ENCODE measurements at places on chromosomes 3 and 15.
A peak's percentile ranks its signal among the peaks of the same experiment; 100 is the strongest.

DNA sequence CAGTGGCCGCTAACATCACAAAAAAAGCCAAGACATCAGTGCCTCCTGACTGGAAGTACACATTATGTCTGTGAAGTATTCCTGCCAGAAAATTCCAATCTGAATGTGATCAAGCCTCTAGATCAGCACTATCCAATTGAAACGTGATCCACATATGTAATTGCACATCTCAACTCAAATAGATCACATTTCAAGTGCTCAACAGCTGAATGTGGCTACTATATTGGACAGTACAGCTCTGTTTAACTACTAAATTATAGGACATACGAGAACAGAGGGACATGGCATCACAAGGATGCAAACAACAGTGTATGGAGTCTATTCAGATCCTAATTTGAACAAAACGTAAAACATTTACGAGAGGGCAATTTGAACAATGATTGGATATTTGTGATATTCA lies 542 bp upstream of the UBAP1L start:
- DNase-seq: no peak

GRCh38 chr3:178967177-178967532 lies 104.5 kb downstream of the ZMAT3 start:
- no peak for DNase-seq

DNA sequence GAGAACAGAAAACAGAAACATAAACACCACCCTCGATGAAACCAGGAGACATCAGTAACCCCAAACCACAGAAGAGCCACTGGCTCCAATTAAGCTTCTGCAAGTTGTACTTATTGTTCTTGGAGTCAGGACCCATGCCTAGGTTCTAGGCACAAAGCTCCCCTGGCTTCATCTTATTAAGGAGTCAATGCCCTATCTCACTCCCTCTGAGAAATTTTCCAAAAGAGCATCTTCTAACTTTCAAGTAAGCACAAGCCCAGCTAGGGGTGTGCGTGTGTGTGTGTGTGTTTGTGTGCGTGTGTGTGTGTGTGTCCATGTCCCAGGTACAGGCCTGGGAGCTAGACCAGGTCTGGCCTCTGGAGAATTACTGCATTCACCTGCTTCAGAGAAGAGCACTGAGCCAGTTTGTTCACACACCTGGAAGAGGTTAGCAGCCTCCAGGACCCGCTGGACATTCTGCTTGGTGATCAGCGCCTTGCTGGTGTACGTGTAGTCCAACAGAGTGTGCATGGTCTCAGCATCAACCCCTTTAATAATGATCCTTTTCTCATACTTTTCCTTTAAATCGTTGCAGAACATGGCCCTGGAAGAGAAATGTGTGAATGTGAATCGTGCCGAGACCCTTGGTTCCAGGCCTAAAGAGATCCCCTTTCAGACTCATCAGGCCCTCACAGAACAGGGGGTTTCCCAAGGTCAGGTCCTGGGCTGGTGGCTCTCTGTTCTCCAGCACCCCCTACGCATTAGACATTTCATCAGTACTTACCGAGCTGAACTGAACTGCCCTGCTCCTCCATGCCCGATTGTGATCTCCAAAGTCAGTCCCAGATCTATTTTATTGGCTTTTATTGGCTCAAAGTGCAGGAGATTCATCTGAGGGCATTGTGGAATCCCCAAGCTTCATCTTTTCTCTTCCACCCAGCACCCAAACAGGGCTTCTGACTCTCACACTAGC lies 27.8 kb downstream of the KLHL6 start:
- no peak for DNase-seq

GRCh38 chr3:135231737-135232136 lies 436.7 kb downstream of the EPHB1 start:
- DNase-seq: no peak

- DNase-seq: peak; percentile 59
Observed at GRCh38 chr3:33218446-33219174, at the start of gene SUSD5. Gene SUSD5, minus strand, starts transcription at chr3:33218810. Its CDS starts 13 bp downstream, at chr3:33218797.

DNA sequence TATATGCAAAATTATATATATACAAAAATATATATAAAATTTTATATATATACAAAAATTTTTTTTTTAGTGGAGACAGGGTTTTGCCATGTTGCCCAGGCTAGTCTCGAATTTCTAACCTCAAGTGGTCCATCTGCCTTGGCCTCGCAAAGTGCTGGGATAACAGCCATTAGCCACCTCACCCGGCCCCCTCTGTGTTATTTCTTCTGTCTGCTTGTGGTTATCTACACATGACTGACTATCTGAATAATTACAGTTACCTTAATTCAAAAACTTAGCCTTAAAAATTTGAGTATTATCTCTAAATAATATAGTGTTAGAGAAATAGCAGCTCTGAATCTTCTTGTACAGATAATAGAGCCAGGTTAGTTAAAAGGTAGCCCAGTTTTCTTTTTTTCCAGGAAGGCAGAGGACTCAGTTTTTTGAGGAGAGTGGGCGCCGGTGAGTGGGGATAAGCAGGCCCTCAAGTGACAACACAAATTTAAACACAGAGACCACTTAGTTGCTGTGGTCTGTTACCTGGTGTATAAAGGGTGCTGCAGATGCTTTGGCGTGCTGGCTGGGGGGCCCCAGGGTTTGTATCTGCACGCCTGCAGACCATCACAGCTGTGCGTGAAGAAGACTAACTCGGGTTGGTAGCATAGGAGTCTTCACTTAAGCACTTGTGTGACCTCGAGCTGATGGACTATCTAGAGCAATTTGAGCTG lies 83.7 kb downstream of the TRAK1 start:
- DNase-seq: no peak

DNA sequence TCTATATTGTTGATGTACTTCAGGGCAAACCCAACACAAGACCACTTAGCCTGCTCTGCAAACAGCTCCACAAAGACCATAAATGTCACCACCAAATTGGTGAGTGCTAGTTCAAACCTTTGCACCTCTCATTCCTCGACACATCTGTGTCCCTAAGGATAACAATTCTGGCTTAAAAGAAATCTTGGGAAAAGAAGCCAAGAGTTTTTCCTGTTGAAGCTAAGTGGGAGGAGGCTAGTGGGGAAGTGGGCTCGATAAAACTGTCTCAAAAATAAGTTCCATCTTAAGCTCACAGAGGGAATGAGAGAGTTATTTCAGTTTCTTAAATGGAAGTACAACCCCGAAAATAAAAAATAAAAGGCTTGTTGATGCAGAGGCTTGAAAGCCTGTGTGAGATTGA lies 40.4 kb upstream of the PRICKLE2 start:
- no peak for DNase-seq

- DNase-seq: no peak
Observed at GRCh38 chr3:37391679-37392078, 217.3 kb upstream of the LRRFIP2 start.

GRCh38 chr3:143613226-143613625 lies 235.0 kb downstream of the SLC9A9 start:
- DNase-seq: no peak

DNA sequence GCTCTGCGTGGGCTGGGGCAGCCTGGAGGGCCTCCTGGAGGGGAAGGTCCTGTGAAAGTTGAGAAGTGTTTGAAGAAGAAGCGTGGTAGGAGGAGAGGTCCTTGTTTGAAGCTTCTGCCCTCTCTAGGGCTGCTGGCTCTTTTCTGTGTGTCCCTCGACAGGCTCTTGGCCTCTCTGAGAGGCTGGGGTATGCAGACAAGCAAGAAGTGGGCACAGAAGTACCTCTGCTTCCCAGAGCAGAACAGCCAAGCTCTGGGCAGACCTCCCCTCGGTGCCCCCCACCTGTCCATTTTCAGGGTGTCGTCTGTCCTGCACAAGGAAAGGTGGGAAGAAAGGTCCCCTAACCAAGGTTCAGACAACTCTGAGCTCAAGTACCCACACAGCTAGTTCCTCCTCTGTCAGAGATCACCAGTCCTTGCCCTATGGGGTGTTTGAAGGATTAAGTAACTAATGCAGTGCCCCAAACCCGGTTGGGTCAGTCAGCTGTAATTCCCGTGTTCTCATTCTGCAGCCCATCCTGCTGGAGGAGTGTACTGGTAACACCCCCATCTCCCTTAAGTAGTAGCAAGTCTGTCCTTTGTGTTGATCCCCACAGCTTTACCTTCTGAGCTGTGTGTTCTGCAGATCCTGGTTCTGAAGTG lies 6.3 kb downstream of the CSK start:
- no peak for DNase-seq

DNA sequence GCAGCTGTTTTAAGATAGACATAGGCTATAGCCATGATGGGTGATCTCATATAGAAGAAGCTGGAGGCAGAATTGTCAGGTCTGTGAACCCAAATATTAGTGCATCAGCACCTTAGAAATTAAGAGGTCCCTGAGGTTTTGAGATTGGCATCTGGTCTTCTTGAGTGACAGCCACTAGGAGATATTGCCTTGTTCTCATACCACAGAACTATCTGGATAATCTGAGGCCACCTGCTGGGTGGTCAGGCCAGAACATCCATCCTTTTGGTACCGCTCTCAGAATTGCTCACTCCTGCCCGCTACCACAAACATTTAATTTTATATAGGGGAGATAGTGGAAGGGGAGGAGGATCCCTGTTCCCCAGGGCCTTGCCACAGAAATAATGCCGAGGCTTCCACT lies 210.6 kb upstream of the ZPLD1 start:
- DNase-seq: peak; percentile 17

DNA sequence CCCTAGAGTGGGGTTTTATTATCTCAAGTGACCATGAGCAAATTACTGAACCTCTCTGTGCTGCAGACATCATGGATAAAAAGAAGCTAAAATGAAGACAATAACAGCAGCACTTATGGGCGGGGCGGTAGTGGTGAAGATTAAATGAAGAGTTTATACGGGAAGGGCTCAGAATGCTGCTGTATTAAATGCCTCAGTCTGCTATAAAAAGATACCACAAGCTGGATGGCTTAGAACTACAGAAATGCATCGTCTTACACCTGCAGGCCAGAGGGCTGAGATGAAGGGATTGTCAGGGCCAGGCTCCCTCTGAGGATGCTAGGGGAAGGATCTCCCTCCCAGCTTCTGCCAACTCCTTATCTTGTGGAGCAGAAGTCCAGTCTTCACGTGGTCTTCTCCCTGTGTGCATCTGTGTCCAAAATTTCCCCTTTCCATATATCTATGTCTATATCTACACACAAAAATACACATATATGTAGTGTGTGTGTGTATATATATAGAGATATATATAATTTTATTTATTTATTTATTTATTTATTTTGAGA lies 2.9 kb downstream of the ALG1L2 start:
- DNase-seq: no peak

GRCh38 chr3:192042116-192042515 lies 581.2 kb downstream of the PYDC2 start:
- no peak for DNase-seq

DNA sequence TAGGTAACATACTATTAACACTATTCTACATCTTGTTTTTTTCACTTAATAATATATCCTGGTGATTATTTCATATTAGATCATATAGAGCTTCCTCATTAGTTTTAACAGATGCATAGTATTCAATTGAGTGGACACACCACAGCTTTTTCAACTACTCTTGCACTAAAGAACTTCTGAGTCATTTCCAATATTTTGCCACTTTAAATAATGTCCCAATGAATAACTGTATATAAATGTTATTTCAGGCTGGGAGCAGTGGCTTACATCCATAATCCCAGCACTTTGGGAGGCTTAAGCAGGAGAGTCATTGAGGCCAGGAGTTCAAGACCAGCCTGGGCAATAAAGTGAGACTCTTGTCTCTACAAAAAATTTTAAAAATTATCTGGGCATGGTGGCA lies 26.9 kb downstream of the MAP1A start:
- no peak for DNase-seq

DNA sequence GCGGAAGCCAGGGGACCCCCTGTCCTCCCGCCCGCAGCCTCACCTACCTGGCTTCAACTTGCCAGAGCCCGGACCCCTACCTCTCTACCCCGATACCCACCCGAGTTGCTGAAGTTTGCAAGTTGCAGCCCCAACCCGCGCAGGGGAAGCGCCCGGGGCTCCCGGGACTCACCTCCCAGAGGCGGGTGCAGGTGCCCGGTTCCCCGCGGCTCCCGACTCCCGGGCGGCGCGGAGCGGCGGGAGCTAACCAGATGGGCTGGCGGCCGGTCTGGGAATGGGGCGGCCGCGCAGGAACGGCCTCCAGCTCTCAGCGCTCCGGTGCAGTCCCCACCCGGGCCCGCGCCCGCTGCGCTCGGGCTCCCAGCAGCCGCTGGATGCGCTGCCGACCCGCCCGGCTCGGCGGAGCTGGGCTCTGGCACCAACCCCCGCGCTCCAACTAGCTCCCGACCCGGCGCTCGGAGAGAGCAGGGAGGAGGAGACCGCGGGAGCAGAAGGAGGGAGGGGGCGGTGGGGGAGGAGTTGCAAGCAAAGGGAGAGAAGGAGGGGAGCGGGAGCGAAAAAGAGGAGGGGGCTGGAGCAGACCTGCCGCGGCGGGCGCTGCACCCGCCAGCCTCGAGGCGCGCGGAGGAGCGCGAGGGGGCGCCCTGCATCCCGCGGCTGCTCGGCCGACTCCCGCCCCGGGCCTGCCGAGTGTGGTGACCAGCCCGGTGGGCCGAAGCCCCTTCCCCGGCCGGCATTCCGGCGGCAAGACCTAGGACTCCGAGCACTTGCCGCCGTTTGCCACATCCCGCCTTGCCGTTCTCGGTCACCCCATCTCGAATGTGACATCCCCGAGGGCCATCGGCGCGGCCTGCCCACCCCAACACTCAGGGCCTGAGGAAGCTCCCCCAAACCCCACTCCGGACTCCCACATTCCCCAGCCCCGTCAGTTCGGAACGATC lies at the start of gene SEMA5B:
Gene SEMA5B, minus strand, starts transcription at position 472 of the 941 bp plus-strand sequence. CDS start 66,500 bp downstream, outside the sequence.
- DNase-seq: peak; percentile 14

- DNase-seq: no peak
Observed at GRCh38 chr15:89346516-89347231, 12.1 kb upstream of the POLG start.

DNA sequence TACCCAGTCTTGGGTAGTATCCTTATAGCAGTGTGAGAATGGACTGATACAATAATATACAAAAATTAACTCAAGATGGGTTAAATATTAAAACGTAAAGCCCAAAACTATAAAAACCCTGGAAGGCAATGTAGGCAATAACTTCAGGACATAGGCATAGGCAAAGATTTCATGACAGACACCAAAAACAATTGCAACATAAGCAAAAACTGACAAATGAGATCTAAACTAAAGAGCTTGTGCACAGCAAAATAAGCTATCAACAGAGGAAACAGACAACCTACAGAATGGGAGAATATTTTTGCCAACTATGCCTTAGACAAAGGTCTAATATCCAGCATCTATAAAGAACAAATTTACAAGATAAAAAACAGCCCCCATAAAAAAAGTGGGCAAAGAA lies 204.8 kb upstream of the CCDC54 start:
- DNase-seq: no peak

DNA sequence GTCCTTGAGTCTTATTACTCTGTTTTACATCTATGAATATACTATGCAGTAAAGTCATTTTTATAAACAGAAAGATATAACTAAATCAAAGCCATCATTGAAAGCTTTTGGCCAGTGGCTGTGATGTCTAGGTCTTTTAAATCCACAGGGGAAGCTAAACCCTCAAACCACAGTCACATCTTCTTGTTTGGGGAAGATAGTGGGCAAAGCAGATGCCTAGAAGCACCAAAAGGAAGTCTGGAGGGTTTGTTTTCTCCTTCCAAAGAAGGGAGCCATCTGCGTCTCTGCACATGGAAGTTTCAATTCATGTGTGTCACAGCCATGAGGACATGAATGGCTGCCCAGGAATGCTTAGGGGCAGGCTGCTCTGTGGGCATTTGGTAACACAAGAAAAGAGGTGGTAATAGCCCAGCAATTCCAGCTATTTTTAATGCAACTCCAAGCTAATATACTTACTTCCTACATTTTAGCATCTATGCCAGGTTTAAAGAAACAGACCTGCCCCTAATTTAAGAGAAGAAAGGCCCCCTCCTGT lies 322.2 kb downstream of the SLC9A9 start:
- peak; percentile 22 for DNase-seq
